Frontal cortex (tissue), 4 donors: ENCODE measurements at places on chromosomes 6 and 20.
A peak's percentile ranks its signal among the peaks of the same experiment; 100 is the strongest.

- DNase-seq, result peak; percentile 30
Observed at GRCh38 chr6:118893064-118893806, 717 bp upstream of the ASF1A start.

- peak; percentile 29 for DNase-seq
Observed at GRCh38 chr6:151240791-151241642, 1.2 kb downstream of the AKAP12 start.

- peak; percentile 35 for DNase-seq
Observed at GRCh38 chr20:10427060-10427692, 6.8 kb downstream of the MKKS start.

DNA sequence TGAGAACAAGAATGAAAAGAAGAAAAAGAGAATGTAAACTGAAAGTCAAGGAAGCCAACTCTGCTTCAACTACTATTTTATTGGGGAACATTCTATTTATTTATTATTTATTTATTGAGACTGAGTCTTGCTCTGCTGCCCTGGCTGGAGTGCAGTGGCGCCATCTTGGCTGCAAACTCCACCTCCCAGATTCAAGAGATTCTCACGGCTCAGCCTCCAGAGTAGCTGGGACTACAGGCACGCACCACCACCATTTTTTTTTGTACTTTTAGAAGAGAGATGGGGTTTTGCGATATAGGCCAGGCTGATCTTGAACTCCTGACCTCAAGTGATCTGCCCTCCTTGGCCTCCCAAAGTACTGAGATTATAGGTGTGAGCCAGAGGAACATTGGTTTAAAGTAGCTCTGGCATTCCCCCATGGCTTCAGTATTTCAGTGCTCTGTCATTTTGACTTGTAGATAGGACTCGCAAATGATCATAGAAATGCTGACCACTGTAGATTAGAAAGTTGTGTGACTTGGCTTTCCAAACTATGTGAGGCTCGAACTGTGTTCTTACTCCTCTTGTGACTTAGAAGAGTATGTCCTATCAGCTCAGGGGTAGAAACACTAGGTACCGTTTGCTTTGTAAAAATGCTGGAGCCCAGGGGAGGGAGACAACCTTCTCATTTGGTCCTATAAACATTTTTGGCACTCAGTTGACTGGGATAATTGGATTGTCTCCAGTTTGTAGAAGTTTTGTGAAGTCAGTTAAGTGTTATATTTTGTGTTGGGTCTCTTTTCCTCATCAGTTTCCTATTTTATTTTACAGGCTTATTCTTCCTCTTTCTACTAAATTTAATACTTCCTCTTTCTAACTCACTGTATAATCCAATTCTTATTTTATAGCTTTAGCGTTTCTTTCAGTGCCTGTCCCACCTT, 544.9 kb upstream of the CITED2 start:
- DNase-seq, result no peak

- DNase-seq, result no peak
Observed at GRCh38 chr20:53574259-53574789, 19.3 kb downstream of the ZNF217 start.

DNA sequence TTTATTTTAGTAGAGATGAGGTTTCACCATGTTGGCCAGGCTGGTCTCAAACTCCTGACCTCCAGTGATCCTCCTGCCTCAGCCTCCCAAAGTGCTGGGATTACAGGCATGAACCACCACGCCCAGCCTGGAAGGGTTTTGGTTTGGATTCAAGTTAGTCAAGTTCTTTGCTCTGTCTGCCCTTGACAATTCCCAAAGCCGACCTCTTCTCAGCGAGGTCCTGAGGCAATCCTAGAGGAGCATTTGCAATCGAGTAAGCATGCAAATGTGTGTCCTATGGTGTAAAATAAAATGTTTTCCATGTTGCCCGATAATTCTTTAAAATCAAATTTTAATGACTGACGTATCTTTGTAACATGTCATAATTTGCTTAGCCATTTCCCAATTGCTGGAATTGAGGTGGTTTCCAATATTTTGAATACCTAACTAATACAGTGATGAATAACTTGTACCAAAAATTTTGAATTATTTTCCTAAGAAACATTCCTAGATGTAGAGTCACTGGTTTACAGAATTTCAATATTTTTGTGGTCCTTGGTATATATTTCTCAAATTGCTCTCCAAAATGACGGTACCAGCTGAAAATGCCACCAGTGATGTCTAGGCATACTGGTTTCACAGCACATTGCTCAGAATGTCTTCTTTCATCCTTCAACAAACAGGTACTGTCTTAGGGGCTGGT, 38.7 kb downstream of the GTF2H5 start:
- no peak for DNase-seq

DNA sequence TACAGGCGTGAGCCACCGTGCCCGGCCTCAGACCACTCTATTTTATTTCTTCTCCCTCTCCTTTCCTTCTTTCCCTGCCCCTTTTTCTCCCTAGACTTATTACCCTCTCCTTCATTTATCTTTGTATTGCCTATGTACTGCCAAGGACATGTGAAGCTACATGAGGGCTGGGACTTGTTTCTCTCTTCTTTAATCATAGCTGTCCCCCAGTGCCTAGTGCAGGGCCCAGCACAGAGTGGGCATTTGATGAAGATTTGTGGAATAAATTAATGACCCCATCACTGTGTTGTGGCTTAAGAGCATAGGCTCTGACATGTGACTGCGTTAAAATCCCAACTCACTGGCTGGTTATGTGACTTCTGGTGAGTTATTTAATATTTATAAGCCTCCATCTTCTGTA, 6.0 kb downstream of the DOK5 start:
- no peak for DNase-seq

DNA sequence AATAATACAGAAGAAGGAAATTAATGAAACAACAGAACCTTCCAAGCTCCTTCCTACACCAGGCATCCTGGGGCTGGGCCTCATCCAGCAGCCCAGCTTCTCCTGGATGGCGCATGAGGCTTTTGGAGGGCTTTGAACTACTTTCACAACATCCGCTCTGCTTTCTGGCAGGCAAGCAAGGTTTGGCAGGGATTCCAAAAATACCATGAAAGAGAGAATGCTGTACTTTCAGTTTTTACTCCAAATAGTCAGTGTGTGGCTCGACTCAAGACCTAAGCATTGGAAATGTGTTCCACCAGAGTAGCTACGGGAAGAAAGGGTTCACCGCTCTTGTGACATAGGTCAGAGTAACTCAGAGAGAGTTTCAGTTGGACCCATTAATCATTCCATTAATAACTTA, 125.4 kb downstream of the OPRM1 start:
- DNase-seq, result peak; percentile 7

- DNase-seq, result no peak
Observed at GRCh38 chr6:149389509-149390297, 10.4 kb upstream of the SUMO4 start.

DNA sequence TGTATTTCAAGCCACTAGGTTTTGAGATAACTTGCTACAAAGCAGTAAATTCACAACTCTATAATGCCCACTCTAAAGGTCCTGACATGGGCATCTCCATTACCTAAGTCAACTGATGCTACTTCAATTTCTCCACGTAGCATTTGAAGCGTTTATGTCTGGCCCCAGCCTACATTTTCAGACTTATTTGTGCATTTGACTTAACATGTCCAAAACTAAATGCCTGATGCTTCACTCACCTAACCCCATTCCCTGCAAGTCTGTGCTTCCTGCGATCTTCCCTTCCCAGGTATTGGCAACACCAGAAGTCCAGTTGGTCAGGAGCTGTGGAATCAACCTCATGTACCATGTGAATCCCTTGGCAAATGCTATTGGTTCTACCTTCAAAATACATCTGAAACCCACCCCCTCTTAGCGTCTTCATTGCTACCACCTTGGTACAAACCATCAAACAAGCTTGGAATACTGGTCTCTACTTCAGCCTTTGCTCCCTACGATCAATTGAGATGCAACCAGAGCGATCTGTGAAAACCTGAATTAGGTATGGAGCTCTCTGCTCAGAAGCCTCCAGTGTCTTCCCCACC, 12.8 kb upstream of the ZNFX1 start:
- DNase-seq, result no peak

DNA sequence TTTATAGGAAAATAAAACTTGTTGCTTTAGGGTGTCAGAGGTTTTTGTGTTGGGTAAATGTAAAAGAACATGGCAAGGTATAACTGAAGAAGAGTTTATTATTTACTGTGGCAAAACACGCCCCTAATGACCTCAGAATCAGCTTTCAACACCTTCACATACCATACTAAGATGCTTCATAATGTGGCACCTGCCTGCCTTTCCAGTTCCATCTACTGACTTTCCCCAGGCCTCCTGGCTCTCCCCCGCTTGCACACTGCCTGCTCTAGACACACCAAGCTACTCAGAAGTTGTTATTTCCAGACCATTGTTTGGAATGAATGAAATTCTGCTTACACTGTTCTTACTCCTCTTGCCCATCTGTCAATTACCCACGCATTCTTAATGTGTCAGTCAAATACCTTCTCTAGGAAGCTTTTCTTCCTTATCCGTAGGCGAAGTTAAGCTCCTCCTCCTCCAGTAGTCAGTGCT, 1.8 kb downstream of the TIAM2 start:
- DNase-seq, result no peak

DNA sequence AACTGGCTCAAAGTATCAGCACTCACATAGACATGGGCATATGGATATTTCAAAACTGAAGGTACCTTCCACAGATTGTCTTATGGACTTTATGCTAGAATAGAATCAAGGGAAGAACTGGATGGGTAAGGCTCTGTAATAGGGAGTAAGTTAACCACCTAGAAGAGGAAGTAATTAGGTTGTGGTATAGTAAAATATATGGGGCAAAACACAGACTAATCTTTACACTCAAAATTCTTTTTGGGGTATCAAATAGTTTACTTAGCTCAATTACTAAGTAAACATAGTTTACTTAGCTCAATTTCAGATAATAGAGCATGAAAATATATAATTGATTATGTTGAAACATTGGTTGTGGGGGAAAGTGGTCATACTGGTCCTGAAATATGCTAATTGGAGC, 94.2 kb upstream of the ATXN1 start:
- DNase-seq, result no peak

DNA sequence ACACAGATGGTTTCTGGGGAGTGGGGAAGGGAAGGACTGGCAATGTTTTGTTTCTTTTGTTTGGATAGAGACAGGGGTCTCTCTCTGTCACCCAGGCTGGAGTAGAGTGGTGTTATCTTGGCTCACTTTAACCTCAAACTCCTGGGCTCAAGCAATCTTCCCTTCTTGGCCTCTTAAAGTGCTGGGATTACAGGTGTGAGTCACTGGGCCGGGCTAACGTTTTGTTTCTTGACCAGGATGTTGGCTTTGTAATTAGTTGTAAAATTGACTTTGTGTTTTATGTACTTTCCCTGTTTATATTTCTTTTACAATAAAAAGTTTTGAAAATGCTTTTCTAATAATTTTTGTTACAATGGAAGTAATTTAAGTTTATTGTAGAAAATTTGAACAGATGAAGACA, 10.9 kb downstream of the SPATS1 start:
- no peak for DNase-seq

GRCh38 chr6:42393339-42393738, 58.4 kb downstream of the TRERF1 start:
- DNase-seq, result no peak

- DNase-seq, result no peak
Observed at GRCh38 chr20:21436205-21436604, 38.9 kb upstream of the NKX2-4 start.

GRCh38 chr6:4350567-4351519, 215.5 kb upstream of the ECI2 start:
- no peak for DNase-seq

DNA sequence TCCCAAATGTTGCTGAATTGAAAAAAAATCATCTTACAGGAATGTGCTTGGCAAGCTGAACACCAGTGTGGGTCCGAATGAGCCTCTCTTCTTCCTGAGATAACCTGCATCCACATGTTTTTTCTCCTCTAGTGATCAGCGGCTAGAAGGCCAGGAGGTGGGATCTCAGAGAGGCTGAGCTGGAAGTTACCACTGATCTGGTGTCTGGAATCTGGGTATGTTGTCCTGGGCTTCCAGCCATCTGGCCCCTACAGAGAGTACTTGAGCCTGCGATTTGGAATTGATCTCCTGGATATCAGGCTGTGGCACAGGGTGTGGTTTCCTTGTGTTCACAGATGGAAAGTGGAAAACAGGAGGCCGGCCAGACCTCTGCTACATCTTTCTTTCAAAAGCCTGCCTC, 35.9 kb downstream of the SULF2 start:
- no peak for DNase-seq

- no peak for DNase-seq
Observed at GRCh38 chr6:50030777-50031562, 9.2 kb upstream of the DEFB110 start.

DNA sequence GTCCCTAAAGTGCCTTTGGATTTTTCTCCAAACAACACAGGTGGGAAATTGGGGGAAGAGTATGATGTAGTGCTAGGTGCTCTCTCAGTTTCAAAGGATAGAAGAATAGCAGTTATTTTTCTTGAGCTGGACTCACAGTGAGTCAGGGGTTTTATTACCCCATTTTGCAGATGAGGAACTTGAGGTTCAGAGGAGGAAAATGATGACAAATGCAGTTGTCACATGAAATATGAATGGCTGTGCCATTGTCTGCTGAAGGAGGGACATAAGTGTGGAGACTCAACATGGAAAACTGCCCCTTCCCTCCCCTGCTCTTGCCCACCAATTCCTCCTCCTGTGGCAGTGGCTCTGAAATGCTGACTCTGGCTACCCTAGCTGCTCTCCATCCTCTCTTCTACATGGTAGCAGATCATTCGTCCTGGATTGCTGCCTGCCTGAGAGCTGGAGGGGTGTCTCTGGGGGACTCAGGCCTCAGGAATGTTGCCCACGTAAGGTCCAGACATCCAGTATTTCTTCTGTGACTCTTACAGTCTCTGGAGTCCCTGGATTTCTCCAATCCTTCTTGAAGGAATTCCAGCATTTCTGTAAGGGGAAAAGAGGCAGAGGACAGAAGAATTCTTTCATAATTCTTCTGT, 37.6 kb upstream of the EPB41L1 start:
- no peak for DNase-seq

GRCh38 chr20:433300-433975, 25.3 kb downstream of the RBCK1 start:
- no peak for DNase-seq

GRCh38 chr6:157326979-157327378, 3.7 kb upstream of the TMEM242 start:
- no peak for DNase-seq

- DNase-seq, result no peak
Observed at GRCh38 chr6:14273191-14273590, 155.6 kb downstream of the CD83 start.

DNA sequence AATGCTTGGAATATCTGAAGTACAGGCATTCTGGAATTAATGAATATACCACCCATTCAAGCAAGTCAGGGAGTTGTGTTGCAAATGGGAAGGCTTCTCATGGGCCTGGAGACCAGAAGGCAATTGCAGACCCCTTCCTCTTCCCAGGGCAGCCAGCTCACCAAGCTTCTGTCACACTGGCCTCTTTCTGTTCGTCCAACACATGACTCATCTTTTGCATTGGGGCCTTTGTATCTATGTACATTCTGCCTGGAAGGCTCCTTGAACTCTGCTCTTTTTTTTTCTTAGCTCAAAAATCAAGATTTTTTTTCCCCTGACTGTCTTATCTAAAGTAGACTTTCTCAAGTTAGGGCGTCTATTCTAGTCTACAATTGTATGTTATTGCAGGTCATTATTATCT, 132.9 kb upstream of the MYLIP start:
- DNase-seq, result no peak

GRCh38 chr6:33620158-33620855, 815 bp upstream of the ITPR3 start:
- no peak for DNase-seq

GRCh38 chr6:32442977-32443552, 3.4 kb downstream of the HLA-DRA start:
- DNase-seq, result no peak

GRCh38 chr6:33977606-33978411, 168.1 kb downstream of the GRM4 start:
- DNase-seq, result no peak

GRCh38 chr6:31829633-31830283, 2.2 kb downstream of the HSPA1B start:
- DNase-seq, result no peak
